ENCODE measurements at places on chromosomes 11 and 22.

DNA sequence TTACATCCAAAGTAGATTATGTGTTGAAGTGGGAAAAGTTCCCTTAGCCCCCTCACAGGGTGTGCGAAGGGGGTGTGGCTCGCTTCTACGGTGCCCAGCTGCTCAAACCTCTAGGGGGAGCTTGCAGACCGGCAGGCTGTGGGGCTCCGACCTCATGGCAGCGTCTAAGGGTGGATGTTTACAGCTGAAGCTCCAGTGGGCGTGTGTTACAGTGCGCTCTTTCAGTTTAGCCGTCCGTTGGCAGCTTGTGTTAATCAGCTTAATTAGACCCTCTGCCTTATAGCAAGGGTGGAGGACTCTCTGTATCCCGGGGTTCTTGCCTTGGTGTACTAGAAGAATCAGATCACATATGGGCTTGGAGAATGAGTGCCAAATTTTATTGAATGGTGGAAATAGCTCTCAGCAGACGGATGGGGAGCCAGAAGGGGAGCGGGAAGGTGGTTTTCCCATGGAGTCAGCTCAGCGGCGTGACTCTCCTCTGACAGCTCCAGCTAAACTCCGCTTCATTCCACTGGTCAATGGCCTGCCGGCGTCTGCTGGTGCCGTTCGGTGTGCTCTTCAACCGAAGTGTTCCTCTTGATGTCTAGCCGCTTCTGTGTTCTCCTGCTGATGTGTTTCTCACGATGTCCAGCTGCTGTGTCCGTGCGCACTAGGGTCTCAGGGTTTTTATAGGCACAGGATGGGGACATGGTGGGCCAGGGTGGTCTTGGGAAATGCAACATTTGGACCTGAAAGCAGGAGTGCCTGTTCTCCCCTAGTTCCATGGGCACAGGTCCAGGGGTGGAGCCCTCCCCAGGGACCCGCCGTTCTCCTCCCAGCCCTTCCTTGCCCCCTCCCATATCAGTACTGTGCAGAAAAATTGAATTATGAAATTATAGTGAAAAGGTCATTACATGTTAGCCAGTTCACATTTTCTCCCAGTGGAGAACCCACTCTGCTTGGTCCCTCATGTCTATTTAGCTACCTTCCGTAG lies 28.6 kb upstream of the OR10G7 start:
- peak; percentile 76 for DNase-seq

DNA sequence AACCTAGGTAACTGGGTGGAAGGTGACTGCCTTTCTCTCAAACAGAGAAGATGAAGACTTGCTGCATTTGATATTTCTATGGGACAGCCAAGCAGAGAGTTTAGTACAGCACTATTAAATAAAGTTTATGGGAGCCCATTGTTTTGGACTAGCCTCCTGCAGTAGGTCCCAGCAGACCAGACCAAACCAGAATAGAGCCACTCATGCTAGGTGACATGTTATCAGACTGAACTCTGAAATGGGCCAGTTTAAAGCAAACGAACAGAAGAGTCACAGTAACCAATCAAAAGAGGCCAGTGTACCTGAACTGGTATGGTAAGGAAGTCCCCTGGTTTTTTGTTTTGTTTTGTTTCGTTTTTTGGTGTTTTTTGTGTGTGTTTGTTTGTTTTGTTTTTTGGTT lies 7.9 kb upstream of the MPZL2 start:
- DNase-seq = no peak

GRCh38 chr22:34966980-34967565 lies 98.9 kb upstream of the ISX start:
- DNase-seq = no peak

DNA sequence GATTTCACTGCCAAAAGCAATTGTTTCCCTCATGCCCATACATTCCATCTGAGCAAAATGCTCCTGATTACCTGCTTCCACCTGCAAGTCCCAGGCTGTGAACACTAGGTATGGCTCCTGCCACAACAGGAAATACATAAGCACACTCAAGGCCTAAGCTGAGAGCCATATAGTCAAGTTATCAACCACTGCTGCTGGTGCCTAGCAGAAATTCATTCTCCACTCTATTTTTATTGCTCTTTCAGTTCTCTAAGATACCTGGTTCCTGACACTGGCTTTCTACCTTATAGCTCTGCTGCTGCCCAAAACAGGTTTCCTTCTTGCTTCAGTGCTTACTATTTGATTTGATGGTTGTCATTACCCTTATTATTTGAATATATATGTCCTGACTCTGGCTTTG lies 31.6 kb downstream of the SLC36A4 start:
- no peak for DNase-seq

GRCh38 chr22:50304528-50305392 lies 2.7 kb downstream of the PLXNB2 start:
- no peak for DNase-seq

DNA sequence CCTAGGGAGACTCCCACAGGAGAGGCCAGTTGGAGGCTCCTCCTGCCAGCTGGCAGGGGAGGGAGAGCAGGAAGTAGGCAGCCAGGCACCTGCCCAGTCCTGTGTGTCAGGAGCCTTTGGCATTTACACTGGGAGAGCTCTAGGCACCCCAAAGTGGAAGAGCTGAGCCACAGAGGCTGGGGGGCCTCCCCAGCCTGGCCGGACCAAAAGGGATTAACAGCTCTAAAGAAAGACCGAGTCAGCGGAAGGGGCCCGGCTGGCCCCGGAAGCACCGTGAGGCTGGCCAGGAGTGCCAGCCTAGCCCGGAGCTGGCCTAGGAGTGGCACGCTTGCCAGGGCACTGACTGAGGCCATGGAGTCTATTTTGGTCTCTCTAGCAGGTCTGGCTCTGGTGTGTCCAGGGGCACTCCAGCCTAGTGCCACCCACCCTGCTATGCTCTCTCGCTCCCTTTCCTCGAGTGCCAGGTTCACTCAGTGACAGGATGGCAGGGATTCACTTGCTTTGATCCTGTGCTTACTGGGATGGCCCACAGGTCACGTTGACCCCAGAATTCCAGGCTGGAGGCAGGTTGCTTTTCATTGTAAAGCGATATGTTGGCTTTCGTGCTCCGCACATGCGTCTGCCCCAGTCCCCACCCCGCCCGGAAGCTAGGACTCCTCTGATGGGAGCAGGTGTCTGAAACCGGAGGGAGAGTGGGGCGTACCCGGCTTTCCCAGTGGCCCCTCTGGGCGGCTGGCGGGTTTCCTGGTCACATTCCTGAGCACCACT lies 3.3 kb upstream of the KMT5B start:
- DNase-seq = no peak

- no peak for DNase-seq
These were observed 1.2 kb downstream of the UBE2L6 start for GRCh38 chr11:57566005-57566904.

DNA sequence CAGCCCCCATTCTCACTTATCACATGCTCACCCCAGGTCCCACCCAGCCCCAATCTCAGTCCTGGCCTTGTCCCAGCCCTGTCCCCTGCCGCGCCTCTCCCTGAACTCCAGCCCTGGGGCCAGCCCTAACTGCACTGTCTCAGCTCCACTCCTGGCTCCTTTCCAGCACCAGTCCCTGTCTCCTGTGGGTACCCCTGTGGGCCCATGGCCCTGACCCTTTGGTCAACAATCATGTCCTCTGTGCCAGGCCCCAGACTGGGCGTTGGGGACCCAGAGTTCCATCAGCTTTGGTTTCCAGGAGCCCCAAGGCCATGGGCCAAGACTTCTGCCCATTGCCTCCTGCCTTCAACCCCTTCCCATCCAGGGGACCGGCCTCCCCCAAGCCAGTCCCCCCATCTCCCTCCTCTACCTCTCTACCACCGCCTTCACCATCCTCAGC lies 757 bp downstream of the SPI1 start:
- no peak for DNase-seq

DNA sequence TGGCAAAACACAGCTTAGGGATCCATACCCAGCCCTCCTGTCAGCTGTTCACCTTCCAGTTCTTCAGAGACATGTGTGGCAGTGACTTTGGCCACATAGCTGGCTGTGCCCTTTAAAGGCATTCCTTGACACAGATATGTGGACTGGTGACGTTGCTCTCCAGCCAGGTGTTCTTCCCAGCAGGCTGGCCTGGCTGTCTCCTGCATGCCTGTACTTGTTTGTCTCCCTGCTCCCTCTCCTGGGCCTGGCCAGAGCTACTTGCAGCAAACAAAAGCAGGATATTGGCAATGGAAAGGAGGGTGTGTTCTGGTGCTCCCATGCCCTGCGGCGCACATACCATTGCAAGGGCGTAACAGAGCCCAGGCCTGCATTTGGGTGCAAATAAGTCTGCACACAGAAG lies 38.3 kb downstream of the PIK3IP1 start:
- no peak for DNase-seq

DNA sequence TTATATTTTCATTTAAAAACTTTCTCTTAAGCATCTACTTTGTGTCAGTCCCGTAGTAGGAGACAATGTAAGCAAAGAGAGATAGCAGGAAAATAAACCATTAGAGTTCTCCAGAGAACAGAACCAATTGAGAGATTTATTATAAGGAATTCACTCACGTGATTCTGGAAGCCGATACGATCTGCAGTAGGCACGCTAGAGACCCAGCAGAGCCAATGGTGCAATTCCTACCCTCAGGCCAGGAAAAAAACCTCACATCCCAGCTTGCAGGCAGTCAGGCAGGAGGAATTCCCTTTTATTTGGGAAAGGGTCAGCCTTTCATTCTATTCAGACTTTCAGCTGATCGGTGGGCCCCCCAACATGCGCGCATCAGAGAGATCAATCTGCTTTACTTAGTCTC lies 7.3 kb upstream of the PLEKHA7 start:
- DNase-seq = peak; percentile 36

DNA sequence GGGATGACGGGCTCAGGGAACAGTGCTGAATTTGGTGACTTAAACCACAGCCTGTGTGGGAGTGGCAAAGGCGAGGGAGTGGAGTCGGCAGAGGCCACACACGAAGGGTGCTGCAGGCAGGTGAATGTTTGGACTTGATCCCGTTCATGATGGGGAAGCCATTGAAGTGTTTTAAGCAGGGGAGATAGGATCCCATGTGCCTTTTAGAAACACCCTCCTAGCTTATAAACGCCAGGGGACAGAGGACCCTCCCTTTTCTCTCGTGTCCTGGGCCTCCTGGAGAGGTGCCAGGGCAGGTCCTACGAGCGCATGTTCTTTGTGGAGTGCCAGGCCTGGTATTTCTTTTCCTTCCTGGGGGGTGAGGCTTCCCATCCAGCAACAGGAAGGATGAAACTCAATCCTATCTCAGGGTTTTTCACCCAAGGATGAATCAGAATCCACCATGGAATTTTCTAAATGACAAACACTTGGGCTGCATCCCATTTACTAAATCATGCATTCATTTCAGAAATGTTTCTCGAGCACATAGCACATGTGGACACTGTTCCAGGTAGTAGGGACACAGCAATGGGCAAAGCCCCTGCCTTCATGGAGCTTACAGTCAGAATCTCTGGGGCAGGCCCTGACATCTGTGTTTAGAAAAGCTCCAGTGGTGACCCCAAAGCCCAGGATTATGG lies 59.6 kb downstream of the CHRDL2 start:
- DNase-seq = no peak

GRCh38 chr11:67286621-67287333 lies 2.3 kb upstream of the ANKRD13D start:
- DNase-seq = no peak

- DNase-seq = no peak
These were observed 1.1 kb upstream of the SLC35F2 start for GRCh38 chr11:107859459-107860239.

Data from BE2C (cell line).